ENCODE measurements at places on chromosomes 7 and 10.
A peak's percentile ranks its signal among the peaks of the same experiment; 100 is the strongest.

- DNase-seq: no peak
These were observed 57.5 kb downstream of the MDFIC start for GRCh38 chr7:114979388-114979787.

GRCh38 chr7:2825559-2826227 lies 18.4 kb downstream of the GNA12 start:
- DNase-seq: no peak

- DNase-seq: no peak
These were observed 25.8 kb upstream of the TSPAN13 start for GRCh38 chr7:16727736-16728135.

DNA sequence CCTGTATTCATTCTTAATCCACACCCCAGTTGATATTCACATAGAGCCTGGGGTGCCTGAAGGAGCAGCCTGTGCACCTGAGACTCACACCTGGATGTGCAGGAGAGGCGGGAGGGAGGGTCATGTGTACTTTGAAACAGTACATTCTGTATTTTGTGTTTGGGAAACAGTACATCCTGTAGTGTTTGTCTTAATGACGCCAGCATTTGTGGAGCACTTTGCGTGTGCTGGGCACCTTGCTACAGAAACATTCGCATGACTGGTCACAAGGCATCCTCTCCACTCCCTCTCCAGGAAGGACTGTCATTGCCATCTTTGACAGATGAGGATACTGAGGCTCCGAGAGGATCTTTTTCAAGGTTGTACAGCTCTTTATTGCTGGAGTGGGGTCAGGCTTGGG lies 132.1 kb downstream of the TACC2 start:
- no peak for DNase-seq

- no peak for DNase-seq
These were observed 2.1 kb upstream of the C10orf71 start for GRCh38 chr10:49296836-49297235.

GRCh38 chr7:47672977-47673381 lies 91.1 kb upstream of the TNS3 start:
- DNase-seq: no peak

GRCh38 chr7:99092064-99092720 lies 51.7 kb downstream of the SMURF1 start:
- peak; percentile 46 for DNase-seq

GRCh38 chr7:103691291-103691690 lies 245.3 kb upstream of the SLC26A5 start:
- no peak for DNase-seq

DNA sequence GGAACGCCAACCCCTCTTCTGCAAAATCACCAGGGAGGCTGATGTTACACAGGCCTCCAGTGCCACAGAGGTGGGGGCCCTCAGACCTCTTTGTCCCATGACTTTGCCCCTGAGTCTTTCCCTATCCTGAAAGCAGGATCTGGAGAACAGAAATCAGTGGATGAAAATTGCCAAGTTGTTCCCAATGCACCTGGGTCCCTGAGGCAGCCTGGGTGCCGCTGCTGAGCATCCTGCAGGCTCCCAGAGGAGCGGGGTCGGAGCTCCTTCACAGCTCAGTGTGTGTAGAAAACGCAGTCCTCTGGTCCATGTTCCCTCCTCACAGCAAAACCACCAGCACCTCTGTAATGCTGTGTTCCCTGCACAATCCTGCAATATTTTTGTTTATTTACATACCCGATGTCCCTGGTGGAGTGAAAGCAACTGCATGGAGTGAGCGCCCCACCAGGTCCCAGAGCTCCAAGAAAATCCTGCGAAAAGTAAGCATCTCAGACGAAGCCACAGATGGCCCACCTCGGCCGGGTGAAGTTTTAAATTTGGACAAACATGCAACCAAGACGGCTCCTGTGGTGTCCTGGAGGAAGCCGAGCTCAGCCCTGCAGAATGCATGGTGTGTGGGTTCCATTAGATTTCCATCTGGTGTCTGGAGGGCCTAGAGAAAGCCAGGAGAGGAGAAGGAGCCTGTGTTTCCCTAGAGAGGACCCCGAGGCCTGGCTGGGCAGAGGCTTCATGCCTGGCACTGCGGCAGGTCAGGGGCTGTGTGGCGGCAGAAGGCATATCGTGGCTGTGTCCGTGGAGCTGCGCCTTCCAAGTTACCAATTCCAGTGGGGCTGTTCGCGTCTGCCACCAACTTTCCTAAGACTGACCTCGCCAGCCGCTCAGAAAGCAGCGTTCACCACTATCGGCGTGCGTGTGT lies 235.2 kb downstream of the WDR37 start:
- no peak for DNase-seq

- DNase-seq: no peak
These were observed 95.5 kb upstream of the RNF32 start for GRCh38 chr7:156544919-156545715.

- DNase-seq: no peak
These were observed 497 bp downstream of the PPP2R2D start for GRCh38 chr10:131901181-131901829.

DNA sequence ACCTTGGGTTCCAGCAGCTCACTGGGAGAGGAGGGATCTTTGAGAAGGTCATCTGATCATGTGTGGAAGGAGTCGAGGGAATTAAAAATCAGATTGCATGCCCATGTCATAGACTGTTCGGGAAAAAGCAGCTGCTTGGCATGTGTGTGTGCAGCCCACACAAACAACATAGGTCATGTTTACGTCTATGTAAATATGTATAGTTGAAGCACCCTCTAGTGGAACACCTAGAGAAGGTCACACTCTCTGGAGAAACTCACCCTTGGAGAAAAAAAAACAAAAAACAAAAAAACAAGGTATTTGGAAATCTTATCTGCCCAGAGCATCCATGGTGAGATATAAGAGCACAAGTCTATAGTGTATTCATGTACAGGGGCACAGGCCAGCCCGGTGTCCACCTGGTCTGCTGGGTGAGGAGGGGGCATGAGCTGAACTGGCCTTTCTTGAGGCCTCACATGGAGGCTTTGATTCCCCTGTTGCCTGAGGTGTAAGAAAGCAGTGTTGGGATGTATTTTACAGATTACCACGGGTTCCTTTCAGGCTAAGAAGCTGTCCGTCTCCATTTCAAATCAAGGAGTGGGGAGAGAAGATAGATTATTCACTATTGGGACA lies 98.0 kb downstream of the NPY start:
- DNase-seq: no peak

DNA sequence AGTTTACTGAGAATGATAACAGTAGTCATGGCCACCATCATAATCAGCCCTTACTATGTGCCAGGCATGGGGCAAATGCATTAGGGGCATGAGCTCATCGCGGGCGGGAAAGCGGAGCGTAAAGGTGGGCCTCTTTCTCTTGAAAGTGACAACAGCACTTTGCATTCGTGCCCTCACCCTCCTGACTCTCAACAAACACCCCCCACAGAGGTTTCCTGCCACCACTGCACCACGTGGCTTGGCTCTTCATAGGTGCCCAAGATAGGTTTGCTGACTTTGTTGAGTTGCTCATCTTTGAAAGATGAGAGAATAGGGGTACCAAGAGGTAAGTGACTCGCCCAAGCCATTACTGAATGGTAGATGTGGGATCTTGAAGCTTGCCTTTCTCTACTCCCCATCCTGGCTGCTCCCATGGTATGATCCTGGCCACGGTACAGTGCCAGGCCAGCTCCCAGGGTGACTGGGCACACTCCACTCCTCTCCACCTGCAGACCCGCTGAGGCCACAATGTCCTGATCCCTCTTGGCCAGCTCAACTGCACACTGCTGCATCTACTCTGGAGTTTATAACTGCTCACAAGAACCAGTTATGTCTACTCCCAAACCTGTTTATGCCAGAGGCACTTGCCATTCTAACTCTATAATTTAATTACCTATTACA lies 26.0 kb downstream of the SLIT1 start:
- DNase-seq: no peak

DNA sequence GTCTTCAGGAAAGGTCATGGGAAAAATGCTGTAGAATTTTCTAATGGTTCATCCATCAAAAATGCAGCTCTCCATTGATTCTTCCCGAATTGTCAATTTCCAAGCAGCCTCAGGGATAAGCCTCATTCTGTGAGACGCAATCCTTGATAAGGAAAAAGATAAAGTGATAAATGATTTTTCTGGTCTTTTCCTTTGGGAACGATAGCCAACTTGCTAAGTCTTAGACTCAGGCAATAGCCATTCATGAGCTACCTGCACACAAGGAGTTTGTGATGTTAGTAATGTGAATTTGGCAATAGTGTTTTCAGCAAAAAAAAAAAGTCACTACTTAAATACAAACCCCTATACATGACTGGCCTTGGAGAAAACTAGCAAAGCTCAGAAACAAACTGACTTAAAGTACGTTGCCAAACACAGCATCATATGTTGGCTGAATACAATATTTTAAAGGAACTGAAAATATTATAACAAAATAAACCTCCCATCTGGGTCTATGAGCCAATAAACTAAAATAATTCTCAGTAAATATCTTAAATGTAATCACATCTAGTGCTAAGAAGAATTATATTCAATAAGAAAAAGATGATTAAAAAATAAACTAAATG lies 75.5 kb downstream of the KLF6 start:
- no peak for DNase-seq

GRCh38 chr10:46253076-46254006 lies 33.5 kb upstream of the ANTXRL start:
- DNase-seq: no peak

GRCh38 chr10:3622845-3623621 lies 162.0 kb downstream of the KLF6 start:
- no peak for DNase-seq

GRCh38 chr7:21903020-21903786 lies 42.5 kb downstream of the CDCA7L start:
- no peak for DNase-seq

GRCh38 chr7:96729820-96730219 lies 20.2 kb upstream of the SEM1 start:
- no peak for DNase-seq

DNA sequence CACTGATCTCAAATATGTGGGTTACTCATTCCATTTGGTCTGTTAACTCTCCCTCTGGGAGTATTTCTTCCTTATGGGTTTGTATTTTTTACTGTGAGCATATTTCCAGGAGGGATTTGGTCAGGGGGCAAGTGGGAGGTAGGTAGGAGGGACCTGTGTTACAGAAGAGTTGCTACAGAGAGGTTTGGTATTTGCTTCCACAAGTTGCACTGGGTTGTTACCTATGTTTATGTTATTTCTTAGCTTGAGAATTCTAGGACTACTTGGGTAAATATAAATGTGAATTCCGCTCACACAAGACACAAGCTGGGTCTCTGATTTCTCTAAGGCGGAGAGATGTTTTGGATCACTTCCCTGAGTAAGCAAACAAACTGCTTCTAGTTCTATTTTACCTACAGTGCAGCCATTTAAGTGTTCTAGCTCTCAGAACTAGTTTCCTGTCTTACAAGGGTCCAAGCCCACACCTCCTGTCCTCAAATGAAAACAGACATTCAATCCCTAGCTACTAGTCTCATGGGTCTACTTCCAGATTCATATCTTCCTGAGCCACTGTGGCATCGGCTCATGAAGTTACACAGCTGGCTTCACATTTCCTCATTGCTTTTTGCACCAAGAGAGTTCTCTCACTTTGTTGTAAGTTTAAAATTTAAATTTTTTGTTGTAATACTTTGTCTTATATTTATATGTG lies 75.4 kb upstream of the PPP1R3C start:
- no peak for DNase-seq

- no peak for DNase-seq
These were observed 22.3 kb downstream of the SMURF1 start for GRCh38 chr7:99121496-99122021.

DNA sequence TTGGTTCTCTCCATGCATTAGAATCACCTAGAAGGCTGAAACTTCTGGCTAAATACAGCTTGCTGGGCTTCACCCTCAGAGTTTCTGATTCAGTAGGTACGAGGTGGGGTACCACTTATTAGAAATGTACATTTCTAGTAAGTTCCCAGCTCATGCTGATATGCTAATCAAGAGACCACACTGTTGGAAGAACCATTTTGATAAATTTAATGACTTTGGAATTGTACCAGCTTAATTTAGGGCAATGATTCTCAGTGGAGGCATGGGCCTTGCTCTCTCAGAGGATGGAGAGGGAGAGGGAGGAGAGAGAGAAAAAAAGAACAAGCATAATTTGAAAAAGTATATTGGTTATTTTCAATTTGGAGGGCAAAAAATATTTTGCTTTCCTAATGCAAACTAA lies 20.3 kb downstream of the CPN1 start:
- DNase-seq: no peak

GRCh38 chr7:103398483-103399127 lies 47.4 kb downstream of the SLC26A5 start:
- DNase-seq: no peak

- no peak for DNase-seq
These were observed 20.3 kb downstream of the TLX1 start for GRCh38 chr10:101151395-101151794.

- DNase-seq: no peak
These were observed 24.3 kb upstream of the LAMB1 start for GRCh38 chr7:108027239-108027638.

DNA sequence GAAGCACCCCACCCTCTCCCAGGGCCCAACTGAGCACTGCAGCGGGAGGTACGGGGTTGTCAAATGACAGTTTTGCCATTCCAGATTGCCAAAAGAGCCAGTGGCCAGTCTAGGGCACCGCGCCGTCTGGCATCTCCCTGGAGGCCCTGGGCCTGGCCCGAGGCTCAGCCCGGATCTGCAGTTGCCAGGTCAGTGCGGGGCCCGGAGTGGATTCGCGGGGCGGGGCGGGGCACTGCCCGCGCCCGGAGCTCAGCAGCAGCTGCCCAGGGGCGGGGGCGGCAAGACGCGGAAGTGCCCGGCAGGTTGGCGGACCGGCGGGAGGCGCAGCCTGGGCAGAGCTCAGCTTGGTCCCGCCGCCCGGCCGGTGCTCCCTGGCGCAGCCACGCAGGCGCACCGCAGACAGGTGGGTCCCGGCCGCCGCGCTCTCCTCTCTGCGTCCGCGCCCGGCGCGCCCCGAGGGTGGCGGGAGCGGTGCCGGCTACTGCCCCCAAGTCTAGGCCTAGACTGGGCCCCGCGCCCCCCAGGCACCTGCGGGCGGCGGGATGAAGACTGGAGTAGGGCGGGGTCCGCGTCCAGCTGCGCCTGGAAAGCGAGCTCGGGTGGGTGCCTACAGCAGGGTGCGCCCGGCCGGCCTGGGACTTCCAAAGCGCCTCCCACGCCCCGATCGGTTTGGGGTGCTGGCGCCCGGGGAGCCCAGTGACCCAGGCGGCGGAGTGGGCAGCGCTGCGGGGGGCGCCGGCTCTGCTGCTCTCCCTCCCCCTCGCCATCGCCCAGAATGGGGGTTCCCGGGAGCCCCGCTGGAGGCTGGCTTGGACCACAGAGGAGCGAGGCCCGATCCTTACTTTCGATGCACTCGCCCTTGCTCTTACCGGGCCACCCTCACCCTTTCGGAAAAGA lies at the start of gene IRF5:
Gene IRF5, plus strand, starts transcription at position 281 of the 897 bp plus-strand sequence. CDS start 4,155 bp downstream, outside the sequence.
- DNase-seq: no peak

GRCh38 chr10:18203471-18203870 lies 63.2 kb downstream of the CACNB2 start:
- no peak for DNase-seq

GRCh38 chr10:117461766-117462423 lies 80.7 kb upstream of the EMX2 start:
- no peak for DNase-seq

GRCh38 chr7:36565792-36566356 lies 158.4 kb downstream of the AOAH start:
- no peak for DNase-seq

Measured in amygdala (tissue), 56 donors.